ENCODE measurements at places on chromosomes 2 and 18.
A peak's percentile ranks its signal among the peaks of the same experiment; 100 is the strongest.

DNA sequence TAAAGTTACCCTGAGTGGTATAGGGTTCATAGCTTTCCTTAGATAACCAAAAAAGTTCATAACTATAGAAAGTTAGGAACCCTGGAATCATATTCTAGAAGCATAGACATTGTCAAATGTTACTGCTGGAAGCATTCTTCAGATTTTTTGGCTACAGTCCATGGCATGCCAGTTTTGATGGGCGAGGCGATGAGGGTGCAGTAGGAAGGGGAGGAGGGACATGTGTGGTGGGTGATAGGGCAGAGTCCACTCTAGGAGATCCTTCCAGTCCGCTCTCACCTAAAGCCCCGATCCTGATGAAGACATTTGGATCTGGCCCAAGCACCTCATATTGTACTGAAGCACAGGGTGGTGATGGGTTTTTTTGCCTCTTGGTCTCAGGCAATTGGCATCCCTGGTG lies 91.8 kb downstream of the HRH4 start:
- no peak for DNase-seq

GRCh38 chr2:52676056-52676455 lies 1091.5 kb upstream of the CHAC2 start:
- DNase-seq = no peak

- DNase-seq = no peak
These were observed 270.0 kb downstream of the CTNNA2 start for GRCh38 chr2:79782576-79783452.

- no peak for DNase-seq
These were observed 133.3 kb downstream of the GAREM1 start for GRCh38 chr18:32337347-32337746.

DNA sequence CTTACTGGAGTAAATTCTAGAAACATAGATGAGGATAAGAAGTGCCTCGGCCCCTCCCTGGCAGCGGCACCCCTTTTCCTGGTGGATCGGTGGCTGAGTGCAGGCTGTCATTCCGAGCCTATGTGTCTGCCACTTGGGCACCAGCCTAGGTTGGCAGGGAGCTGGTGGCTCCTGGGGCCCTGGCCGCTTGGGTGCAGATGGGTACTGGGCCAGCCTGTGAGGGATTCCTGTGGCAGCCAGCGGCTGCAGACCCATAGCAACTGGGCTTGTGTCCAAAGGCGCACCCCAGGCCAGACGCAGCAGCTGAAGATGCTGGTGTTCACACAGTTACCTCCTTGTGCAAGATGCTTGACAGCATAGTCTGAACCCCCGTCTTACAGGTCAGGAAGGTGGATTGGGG lies 2.8 kb downstream of the SNORC start:
- no peak for DNase-seq

- DNase-seq = no peak
These were observed 27.0 kb downstream of the MYO5B start for GRCh38 chr18:50167966-50168365.

DNA sequence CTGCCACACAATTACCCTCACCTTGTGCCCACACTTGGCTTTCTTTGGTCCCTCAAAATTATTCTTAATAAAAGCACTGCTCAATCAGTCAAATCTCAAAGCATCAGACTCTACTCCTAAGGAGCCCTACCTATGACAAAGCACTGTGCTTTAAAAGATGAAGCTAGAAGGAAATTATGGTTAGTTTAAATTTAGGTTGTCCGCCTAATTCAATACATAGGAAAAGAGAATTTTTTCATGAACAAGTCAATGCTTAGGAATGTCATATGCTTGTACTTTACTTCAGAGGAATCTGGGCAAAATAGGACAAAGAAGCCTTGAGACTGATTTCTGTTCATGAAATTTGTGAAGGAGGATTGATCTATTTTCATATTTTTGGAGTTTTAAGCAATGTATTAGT lies 726.4 kb upstream of the CDH2 start:
- DNase-seq = no peak

DNA sequence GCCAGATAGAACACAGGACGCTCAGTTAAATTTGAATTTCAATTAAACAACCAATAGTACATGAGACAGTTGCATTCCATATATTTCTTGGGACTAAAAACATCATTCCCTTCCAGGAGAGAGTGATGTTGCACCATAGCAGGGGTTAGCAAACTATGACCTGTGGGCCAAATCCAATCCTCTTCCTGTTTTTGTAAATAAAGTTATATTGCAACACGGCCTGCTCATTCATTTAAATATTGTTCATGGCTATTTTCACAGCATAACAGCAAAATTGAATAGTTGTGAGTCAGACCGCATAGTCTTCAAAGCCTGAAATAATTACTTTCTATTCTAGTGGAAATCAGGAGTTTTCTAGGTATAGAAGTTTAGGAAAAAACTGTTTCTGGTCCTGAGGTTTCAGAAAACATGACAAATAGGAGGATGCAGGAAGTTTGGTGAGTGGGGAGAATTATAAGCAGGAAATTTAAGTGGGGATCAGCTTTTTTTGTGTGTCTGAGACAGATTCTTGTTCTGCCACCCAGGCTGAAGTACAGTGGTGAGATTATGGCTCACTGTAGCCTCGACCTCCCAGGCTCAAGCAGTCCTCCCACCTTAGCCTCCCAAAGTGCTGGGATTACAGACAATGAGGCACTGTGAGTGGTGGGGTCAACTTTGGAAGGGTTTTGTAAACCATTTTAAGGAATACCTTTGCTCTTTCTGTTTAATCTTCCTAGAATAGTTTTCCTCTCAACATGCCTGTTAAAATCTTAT lies 131.5 kb downstream of the SOCS6 start:
- no peak for DNase-seq

DNA sequence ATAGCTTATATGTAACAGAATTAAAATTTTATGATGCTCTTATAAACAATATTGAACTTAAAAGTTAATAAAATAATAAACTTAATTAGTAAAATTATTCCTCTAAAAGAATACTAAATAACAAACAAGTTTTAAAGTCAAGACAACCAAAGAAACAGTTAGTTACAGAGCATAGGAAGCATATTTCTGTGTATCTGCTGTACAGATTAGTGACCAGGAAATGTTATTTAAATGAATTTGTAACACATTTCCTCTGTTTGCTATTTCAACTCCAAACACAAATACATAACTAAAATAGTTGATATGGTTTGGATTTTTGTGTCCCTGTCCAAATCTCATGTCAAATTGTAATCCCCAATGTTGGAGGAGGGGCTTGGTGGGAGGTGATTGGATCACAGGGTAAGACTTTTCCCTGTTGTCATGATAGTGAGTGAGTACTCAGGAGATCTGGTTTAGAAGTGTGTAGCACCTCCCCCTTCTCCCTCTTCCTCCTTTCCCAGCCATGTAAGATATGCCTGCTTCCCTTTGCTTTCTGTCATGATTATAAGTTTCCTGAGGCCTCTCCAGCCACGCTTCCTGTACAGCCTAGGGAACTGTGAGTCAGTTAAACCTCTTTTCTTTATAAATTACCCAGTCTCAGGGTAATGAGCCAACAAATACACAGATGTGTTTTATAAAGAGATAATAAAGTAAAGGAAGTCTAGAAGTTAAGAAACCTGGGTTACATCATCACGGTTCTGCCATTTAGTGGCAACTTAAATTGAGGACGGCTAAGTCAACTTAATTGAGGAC lies 51.8 kb downstream of the ROCK2 start:
- DNase-seq = peak; percentile 59

- DNase-seq = no peak
These were observed 63.5 kb downstream of the DCC start for GRCh38 chr18:52403291-52404021.

GRCh38 chr18:77106331-77106730 lies 26.3 kb downstream of the MBP start:
- DNase-seq = peak; percentile 88

DNA sequence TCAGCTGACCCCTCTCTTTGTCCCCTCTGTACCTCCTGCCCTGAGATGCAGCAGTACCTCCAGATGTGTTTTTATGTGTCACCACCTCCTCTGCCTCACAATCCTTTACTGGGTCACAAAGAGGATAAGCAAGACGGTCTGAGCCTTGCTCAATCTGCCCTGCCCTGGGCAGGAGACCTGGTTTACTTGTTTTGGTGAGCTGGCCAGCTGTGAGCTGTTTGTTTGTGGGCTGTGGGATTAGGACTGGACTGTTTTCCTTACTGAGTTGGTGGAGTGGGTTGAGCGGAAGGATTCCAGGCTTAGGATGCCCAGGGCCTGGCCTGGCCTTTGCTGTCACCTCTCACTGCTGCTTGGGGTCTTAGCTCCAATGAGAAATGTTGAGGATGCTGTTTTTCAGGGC lies 299.5 kb downstream of the SRBD1 start:
- no peak for DNase-seq

GRCh38 chr2:128442053-128442751 lies 123.5 kb upstream of the HS6ST1 start:
- no peak for DNase-seq

DNA sequence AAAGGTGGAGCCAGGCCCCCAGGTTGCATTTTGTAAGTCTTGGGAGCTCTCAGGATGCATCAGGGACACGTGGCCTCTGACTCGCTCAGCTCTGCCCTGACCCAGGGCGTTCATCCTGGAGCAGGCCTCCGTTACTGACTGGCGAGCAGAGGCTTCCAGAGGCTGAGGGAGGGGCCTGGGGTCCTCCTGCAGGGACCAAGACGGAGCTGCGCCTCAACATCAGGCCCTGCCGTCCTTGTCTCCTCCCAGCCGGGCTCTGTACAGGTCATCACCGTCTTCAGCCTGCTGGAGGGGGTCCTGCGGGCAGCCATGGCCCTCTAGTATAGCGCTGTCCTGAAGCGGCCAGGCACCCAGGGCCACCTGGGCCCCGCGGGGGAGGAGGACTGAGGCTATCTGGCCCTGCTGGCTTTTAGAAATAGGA lies 10.2 kb upstream of the ALPP start:
- no peak for DNase-seq

DNA sequence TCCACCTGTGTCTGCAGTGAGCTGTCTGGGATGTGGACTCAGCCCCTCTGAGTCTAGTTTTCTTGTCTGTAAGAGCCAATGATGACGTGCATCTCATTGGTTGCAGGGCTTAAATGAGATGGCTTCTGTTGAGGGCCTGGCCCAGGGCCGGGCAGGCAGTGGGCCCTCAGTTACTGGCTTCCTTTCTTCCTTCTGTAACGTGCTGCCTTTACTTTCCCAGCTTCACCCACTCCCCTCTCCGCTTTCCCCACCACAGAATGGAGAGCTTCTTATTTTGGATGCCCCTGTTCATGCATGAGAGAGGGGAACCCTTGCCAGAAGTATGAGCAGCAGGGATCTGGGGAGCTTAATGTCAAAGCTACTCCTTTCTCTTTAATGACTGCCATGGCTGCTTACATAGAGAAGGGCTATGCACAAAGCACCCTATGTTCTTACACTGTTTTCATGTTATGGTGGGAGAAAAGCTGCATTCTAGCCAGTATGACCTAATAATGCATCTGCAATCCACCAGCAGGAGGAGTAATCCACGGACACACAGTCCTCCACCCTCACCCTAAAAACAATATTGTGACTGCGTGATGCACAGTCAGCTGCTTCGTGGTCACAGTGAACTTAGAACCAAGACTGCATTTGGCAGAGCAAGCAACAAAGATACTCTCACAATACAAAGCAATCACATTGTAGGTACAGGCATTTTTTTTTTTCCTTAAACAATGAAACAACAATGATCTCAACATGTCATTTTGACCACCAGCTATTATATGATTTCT lies 37.2 kb downstream of the CREG2 start:
- no peak for DNase-seq
